Activated naive CD4-positive, alpha-beta T cell treated with anti-CD3 and anti-CD28 coated beads, Interleukin-2, amount 50 U/mL, for 16 hours (primary cell): ENCODE measurements at places on chromosomes 6 and 20.

GRCh38 chr6:106486236-106486635, 125.7 kb downstream of the CRYBG1 start:
- DNase-seq: no peak

- no peak for DNase-seq
Observed at GRCh38 chr6:101686653-101687052, 293.1 kb downstream of the GRIK2 start.

DNA sequence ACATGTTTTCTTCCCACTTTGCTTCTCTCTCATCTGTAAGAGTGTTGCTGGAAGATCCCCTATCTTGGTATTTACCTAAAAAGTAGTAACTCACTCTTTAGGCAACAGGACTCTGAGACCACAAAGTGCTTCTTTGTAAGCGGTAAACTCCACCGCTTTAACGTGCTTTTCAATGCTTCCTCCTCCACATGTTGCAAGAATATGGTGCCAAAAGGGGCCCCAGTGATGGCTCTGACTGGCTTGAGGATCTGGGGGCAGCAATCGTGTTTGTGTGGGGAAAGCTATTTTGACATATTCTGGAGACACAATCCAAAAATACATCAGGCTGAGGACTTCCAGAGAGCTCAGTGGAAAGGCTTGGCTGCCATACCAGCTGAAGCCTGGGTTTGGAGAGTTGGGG, 12.4 kb upstream of the CPNE5 start:
- DNase-seq: no peak

GRCh38 chr6:2197984-2198383, 47.4 kb downstream of the GMDS start:
- no peak for DNase-seq

DNA sequence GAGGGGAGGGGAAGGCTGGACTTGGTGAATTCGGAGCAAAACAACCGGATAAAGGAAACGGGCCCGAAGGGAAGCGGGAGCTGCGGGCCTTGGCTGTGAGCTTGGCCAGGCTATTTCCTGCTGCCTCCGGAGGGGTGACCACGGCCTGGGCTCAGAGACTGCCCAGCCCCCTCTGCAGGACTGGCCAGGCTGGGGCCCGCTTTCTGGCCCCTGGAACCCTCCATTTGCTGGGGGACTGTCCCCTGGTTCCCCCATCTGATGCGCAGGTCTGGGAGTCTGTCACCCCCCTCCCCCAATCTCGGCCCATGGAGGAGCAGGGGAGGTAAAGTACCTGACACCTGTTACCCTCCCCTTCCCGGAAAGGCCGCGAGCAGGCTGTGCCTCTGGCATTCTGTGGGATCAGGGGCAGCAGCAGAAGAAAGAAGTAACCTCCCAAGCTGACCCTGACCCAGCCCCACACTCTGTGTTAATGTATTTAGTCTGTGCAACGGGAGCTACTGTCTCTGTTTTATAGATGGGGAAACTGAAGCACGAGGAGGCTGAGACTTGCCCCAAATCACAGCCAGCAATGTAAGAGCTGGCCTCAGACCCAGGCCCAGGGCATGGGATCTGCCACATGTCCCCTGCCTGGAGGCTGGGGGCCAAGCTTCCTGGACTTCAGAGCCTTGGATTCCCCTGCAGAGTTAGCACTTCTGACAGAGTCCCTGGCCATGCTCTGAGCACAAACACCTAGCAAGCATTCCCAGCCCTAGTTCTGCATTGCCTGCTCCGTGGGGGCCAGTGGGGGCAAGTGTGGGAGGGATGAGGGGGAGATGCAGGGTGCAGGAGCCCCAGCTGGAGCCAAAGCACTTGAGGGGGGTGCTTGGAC, 3.5 kb downstream of the C20orf204 start:
- no peak for DNase-seq

DNA sequence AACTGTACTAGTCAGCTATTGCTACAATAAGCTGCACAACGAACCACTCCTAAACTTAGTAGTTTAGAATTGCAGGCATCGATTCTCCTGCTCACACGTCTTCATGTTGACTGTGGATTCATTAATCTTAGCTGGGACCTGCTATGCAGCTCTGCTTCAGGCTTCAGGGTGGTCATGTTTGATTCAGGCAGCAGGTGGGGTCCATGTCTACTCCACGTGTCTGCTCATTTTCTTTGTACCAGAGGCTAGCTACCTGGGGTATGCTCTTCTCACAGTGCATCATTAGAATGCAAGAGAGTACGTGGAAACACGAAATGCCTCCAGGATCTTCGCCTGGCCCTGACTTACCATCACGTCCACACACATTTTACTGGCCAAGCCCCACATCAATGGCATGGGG, 64.5 kb upstream of the RIN2 start:
- DNase-seq: no peak

- DNase-seq: no peak
Observed at GRCh38 chr20:59223182-59223601, 59.6 kb downstream of the ZNF831 start.

- no peak for DNase-seq
Observed at GRCh38 chr6:100101644-100102043, 107.6 kb upstream of the MCHR2 start.

- no peak for DNase-seq
Observed at GRCh38 chr6:130129762-130130246, 92.9 kb downstream of the SAMD3 start.

GRCh38 chr20:54557806-54558590, 82.6 kb downstream of the DOK5 start:
- DNase-seq: no peak

DNA sequence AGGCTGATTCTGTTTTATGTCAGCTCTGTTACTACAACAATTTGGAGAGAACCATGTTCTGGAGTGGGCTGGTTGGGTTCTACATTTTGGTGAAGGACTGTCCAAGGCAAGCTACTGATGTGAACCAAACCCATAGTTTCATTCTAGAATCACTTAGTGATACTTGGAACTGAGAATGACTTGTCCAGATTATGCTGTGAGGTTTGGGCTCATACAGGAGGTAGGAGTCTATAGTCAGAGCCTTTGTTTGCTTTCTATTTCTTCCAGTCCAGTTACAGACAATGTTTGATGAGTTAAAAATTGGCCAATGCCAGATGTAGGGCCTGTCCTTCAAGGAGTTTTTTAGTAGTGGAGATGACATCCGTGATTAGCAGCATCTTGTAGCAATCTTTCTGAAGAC, 97.9 kb downstream of the LRRC1 start:
- no peak for DNase-seq

DNA sequence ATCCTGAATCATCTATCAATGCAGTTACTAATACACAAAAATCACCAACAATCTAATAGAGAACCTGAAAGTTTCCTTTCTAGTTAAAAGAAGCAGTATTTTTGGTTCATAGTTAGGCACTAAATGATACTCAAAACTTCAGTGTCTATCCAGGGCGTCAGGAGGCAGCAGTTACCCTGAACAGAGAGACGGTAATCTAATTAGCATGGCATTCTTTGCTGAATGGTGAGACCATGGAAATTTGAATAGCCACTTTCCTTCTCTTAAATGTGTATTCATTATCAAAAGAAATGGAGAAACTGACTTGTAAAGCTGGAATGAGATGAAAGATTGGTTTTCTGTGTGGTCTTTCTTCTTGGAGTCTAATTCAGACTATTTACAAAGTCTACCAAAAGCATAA, 146.6 kb upstream of the BMP5 start:
- no peak for DNase-seq

DNA sequence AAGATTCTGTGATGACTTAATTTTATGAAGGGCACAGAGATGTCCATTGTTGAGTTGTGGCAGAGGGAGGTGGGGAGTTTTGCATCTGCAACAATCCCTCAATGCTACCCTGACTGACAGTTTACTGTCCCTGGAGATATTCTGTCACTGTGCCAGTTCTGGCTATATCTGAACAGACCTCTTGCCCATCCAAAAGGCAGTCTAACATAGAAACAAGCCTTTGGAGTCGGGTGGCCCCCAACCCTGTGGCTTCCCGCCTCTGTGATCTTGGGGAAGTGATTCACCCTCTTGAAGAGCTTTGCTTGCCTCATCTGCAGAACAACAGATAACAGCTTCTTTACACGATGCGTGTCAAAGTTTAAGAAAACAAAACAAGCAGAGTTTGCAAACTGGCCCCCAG, 3.8 kb upstream of the E2F1 start:
- DNase-seq: peak; percentile 50

DNA sequence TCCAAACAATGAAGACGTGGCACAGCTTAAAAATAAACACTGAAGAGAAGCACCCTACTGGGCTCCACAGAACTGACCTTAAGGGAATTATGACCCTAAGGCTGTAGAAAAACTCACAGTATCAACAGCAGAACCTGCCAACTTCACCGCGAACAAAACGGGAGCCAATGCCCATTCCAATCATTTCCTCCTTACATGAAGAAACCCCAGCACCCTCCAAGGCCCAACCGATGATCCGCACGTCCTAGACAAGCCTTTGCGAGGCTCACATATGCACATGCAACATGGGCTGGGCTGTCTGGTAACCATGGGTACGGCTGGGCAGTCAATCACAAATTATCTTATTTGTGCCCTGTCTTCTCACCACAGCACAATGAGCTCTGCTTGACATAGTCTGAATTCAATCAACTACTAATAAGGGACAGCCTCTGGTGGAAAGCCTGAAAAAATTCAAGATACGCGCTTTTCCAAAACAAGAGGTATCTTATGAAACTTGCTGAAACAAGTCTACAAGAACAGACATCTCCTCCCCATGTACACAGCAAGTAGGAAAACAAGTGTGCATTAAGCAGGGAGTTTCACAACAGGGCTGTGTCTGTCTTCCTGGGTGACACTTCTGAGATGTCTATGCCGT, 1.7 kb downstream of the DIDO1 start:
- no peak for DNase-seq

GRCh38 chr6:12570461-12571030, 146.0 kb upstream of the PHACTR1 start:
- no peak for DNase-seq

GRCh38 chr6:34791701-34792604, at the start of gene BLTP3A:
Gene BLTP3A (plus strand): TSS chr6:34792083. CDS start chr6:34792251, 168 bp downstream.
- DNase-seq: peak; percentile 83

DNA sequence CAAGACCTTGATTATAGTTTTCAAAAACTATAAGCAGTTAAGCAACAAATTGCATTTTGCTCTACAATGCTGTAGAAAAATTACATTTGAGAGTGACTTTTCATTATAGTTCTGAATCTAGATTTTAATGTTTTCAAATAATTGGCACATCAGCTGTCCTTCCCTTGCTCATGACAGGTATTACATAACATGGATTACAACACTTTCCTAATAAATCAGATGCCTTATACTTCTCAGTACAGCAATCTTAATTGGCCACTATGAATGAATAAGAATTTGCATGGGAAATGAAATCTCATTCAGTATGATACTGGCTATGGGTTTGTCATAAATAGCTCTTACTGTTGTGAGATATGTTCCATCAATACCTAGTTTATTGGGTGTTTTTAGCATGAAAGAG, 29.9 kb downstream of the HSF2 start:
- no peak for DNase-seq

DNA sequence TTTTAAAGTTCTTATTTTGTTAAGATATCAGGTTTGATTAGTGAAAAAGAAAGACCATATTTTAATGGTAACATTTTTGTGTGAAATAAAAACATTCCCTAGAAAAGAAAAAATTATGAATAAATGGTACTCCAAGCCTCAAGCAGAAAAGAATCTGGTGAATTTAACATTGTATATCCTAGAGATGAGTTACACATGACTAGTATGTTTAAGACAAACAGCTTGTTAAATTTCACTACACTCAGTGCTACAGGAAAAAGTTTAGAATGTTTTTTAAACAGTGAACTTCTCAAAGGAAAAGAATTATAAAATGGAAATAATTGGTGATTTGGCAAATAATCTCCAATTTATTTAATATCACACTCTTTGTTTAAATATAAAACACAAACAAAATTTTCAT, 222.7 kb upstream of the MCHR2 start:
- no peak for DNase-seq

- no peak for DNase-seq
Observed at GRCh38 chr20:23315099-23315498, 35.5 kb upstream of the NXT1 start.

GRCh38 chr6:167350731-167351655, 26.1 kb downstream of the TTLL2 start:
- DNase-seq: peak; percentile 88

DNA sequence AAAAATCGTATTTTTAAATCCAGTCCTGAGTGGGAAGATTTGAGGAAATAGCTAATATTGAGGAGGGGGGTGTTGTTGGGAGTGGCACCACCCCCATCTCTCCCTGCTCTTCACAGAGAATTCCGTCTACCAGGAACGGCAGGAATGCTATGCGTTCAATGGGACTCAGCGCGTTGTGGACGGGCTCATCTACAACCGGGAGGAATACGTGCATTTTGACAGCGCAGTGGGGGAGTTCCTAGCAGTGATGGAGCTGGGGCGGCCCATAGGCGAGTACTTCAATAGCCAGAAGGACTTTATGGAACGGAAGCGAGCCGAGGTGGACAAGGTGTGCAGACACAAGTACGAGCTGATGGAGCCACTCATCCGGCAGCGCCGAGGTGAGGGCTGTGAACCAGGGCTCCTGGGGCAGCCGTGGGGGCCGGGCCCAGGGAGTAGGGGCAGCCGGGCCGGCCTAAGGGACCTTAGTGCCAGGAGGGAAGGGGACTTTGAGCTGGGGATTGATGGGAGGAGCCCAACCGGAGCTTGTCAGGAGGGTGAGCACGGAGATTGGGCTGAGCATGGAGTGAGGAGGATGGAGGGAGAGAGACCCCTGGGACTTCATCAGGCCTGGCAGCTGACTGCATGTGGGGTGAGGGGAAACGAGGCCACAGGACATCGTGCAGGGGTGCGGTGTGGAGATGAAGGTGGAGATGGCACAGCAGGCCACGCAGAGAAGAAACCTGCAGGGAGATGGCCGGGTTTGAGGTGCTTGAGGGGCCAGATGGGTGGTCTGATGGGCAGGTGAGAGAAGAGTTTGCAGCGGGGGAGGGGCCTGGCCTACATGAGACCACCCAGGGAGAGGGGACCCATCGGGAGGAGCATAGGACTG, 41.3 kb downstream of the HLA-DPB1 start:
- DNase-seq: no peak

DNA sequence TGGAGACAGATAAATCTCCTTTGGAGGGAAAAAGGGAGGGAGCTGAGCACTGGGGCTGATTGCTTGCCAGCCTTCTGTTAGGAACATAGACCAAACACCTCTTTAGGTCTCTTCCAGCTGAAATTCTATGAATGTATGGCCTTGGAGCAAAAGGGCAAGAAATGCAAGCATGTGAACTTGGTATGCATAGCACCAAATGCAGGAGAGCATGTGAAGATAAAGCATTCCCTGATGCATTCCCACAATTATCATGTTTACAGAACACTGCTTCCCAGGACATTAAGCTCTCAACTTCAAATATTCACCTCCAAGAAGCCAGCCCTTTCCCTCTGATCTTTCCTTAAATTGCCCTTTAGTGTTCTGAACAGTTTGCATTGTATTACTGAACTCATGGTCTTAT, 15.6 kb downstream of the RIPOR2 start:
- DNase-seq: no peak

DNA sequence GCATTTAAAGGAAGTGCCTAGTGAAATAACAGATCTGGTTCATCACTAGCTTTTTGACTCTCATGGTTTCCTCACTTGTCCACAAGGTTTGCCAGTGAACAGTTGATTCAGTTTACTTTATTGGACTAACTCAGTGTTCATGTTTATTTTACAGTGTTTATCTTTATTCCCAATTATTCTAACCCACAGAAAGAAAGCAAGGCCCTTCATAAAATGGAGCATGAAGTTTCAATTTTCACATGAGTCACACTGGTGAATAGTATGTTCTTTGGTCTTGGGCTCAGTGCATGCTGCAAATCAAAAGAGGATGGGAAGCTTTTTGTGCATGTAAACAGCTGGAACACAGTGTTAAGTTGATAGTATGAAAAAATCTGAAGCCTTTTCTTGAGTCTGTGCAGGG, 217.6 kb upstream of the HDDC2 start:
- DNase-seq: no peak
